Neural crest cell (in vitro differentiated cells): ENCODE measurements at places on chromosomes 16 and 17.

DNA sequence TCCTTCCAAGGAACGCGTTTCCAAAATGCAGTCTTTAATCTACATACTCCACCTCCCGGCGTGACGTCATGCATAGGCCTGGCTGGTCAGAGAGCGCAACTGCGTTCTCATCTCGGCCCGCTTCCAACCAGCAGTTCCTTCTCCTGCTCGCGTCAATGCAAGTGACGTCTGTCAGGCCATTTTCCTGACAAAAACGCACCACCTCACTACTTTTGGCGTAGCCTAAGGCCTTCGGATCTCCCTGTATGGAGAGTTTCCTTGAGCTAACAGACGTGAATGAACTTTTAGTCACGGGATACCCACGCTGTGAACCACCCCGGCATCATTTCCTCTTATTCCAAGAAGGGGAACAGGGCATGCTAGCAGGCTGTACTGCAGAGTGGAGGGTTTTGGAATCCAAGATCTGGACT is 25.0 kb downstream of the TEX14 start:
- no peak for DNase-seq

GRCh38 chr17:56985371-56986162 is 7.6 kb downstream of the SCPEP1 start:
- DNase-seq = no peak

- DNase-seq = peak; percentile 68
Measured at GRCh38 chr17:76968707-76969597, 100.7 kb downstream of the MGAT5B start.

- DNase-seq = no peak
Measured at GRCh38 chr17:74663561-74663960, 40.0 kb upstream of the CD300E start.

GRCh38 chr17:73851091-73851490 is 206.8 kb upstream of the SDK2 start:
- no peak for DNase-seq

GRCh38 chr16:30844671-30845449 is 49.0 kb downstream of the BCL7C start:
- DNase-seq = peak; percentile 77

DNA sequence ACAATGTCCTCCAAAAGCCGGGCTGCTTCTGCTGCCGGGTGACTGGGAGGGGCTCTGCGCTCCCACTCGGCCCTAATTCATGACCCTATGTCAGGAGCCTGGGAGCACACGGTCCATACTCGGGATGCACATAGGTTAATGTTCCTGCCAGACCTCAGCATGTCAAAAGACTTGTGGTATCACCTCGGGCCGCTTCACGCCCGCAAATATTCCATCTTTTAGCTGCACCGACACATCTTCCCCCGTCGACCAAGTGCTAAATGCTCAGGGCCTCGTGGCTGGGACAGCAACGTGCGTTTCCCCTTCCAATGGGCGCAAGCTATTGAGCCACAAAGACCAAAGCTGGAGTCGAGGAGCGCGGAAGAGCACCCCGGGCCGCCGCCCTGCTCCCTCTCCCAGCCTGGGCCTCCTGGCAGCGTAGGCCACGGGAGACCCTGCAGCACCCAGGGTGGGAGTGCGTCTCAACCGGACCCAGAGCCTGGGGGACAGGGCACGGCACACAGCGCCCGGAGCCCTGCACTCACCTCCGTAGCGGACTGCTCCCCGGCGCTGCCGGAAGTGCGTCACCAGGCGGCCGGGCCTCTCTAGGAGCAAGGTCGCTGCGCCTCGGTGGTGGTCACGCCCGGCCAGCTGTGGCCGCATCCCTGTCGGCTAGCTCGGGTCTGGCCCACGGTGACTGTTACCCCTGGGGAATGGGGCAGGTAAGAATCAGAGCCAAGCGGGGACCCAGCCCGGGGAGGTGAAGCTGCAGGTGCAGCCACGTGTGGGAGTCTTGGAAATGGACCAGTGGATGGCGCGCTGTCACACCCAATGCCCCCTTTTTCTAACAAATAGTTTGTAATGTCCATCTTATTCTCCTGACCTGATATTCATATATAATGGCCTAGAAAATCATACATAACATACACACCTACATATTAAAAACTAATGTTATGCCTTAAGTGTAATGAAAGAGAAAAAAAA is at the start of gene ZNF23:
Gene ZNF23, minus strand, starts transcription at position 562 of the 963 bp plus-strand sequence. CDS start 5,451 bp downstream, outside the sequence.
- DNase-seq = peak; percentile 76

DNA sequence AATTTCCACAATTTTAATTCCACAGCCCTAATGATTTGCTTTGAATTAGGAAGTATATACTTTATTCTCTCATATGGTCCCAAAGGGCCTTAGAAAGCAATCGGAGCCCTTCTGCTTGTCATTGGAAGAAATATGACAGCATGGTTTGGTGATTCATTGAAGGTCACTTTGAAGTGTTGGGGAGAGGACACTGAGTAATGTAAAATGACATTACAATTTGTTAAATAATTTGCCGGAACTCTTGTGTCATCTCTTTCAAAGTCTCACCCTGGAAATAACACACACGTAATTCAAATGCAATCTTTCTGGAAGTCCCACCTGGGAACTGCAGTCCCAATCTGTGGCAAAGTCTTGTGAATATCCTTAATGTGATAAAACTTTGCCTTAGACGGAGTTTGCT is 59.8 kb downstream of the BMERB1 start:
- DNase-seq = no peak

DNA sequence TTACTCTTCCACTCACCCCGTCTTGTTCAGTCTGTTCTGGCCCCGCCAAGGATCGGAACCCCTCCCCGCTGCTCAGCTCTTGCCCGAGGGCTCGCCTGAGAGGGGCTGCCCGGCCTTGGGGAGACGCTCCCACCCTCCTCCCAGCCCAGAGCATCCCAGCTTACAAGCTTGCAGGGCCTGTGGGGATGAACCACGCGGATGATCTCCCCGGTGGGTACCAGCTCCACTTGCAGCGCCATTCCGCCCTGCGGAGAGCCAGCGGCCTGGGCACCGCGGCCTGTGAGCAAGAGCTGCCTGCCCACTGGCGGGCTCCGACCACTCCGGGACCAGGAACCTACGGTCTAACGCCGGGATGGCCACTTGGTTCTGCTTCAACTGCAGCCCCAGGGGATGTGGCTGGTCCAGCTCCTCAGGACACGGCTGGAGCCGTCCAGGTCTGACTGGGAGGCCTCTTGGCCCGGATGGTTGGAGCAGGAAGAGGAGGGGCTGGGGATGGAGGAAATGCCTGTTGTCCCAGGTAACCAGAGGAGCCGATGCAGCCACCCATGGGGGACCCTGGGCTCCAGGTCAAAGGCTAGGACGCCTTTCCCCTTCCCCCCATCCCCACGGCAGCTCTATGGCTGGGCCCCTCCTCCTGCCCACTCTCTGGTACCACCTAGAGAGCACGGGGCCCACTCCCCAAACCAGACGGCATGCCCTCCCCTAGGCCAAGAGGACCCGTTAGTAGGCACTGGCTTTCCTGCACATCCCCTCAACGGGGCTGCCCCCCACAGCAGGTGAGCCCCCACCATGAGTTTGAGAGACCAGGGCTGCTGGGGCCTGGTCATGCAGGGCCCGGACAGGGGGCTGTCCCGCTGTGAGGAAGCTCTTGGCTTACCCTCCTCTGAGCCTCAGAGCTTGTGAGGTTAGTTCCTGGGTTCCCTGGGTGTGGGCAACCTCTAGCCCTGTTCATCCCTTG is at the start of gene MYO1C:
Gene MYO1C, minus strand, starts transcription at position 438 of the 958 bp plus-strand sequence. Its CDS starts 199 bp downstream, at position 239.
- no peak for DNase-seq

DNA sequence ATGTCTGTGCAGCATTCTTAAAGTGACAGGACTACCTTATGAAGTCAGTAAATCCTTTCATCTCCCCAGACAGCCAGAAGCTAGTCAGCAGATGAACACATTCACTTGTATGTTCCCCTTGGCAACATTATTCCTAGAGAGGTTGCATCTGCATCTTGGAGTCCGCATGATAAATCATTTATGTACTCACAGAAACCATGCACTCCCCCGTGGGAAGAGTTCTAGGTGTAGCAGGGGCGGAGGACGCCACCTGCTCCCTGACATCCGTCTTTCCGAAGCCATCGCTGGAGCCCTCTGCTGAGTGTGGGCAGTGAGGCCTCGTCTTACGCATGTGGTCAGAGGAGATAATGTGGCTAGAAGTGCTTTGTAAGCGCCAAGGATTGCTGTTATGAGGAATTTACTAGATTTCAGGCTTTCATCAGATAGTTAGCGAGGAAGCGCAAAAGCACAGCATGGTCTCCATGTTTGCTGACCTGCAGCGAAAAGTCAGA is 144.5 kb downstream of the RPTOR start:
- no peak for DNase-seq

- DNase-seq = no peak
Measured at GRCh38 chr17:40311575-40311974, 2.6 kb downstream of the RARA start.

DNA sequence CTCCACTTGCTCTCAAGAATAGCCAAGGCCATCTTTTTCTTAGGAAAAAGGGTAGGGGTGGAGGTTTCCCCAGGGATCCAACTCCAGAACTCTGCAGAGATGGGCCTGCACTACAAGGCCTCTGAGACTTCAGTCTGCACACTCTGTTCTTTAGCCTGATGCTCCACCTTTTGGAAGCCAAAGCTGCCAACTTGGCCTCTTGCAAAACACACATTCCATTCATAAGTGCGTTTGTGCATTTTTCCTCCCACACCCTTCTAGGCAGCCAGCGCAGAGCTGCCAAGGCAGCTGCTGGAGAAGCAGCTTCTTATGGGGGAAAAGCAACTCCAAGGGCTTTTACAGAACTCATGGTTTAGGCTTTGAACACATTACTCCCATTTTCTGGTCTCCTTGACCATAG is 45.3 kb downstream of the REXO5 start:
- DNase-seq = no peak

DNA sequence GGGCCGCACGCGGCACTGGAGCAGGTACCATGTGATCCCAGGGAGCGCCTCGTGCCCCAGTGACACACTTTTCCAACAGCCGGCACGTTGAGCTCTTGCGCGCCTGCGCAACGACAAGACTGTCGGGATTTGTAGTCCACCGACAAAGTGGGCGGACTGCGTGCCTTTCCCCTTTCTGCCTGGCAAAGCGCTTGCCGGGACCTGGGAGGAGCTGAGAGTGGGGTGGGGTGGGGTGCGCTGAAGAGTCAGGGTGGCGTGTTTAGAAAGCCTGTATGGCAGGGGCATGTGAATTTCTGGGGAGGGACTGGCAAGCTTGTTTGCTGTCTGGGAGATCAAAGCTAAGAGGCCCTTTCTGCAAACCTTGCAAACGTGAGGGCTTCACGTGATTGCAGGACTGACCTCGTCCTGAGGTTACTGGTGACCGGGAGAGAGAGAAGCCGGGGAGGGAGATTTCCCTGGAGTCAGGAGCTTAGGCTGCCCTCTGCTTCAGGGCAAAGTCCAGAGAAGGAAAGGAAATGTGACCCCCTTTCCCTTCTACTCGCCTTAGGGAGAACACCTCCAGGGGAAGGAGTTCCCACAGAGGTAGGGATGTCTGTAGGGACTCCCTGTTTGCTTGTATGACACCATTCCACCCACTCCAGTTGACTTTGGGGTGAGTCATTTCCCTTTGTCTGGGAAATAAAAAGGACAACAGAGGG is 429 bp upstream of the NR1D1 start:
- peak; percentile 90 for DNase-seq

DNA sequence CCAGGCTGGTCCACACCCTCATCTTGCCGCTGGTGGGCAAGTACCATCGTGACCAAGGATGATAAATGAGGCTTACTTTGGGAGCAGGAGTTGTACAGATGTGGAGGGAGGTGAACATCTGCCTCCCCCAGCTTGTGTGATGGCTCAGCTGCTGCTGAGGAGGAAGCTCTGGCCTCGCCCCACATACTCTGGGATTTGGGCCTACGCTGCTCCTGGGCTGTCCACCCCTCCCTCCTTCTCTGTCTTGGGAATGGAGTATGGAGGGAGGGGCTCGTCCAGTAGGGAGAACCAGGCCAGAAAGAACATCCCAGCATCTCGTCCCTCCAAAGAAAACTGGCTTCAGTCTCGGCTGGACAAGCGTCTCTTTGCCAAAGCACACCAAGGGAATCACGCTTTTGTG is 134.8 kb upstream of the CDC42EP4 start:
- DNase-seq = no peak

GRCh38 chr17:15929941-15930340 is 15.0 kb upstream of the ADORA2B start:
- no peak for DNase-seq
